ENCODE measurements at places on chromosomes 2 and 18.

GRCh38 chr2:21008790-21009661, 34.8 kb downstream of the APOB start:
- DNase-seq, result no peak

DNA sequence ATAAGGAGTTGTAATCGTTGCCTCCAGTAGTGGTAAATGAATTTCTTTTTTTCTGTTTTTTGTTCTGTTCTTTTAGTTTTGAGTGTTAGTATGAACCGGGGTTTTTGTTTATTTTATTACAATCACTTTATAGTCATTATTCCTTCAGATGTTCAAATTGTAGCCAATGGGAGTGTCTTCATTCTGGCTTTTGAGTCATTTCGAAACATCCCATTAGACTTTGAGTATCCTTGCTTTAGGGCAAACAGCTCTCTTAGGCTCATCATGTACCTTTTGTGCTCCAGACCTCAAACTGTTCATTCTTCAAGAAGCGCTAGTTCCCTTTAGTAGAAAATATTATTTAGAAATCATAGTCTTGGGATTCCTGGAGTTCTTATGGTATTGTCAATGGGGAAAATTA, 54.2 kb upstream of the PAX3 start:
- no peak for DNase-seq

DNA sequence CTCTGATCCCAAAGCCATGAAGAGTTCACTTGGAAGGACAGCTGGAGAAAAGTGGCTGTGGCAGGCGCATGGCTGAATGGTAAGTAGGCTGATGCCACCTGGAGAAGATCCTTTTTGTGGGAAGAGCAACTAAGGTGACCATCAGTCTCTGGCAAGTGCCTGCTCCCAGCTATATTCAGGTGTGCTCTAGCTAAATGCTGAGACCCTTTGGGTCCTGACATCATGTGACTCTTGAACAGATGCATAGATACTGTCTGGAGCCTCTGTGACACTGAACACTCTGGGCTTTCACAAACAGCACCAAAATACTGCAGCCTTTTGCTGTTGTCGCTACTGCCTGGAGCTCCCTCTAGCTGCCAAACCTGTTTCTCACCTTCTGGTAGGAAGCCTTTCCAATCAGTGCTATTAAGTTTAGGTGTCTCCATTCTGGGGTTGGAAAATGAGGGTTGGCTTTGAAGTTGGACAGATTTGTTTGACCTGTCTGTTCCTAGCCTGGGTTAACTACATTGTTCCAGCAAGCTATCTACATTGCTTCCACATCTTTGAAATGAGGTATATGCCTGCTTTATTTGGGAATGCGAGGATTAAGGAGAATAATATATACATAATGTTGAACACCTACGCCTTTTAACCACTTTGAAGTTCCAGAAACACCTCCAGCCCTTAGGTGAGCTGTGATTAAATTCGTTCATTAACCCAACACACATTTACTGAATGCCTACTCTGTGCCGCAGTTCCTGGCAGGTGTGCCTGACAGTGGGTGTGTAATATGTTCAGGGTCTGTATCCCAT, 3.1 kb downstream of the EGR4 start:
- DNase-seq, result peak; percentile 70

- no peak for DNase-seq
Observed at GRCh38 chr2:194100201-194100600, 1556.8 kb upstream of the SLC39A10 start.

DNA sequence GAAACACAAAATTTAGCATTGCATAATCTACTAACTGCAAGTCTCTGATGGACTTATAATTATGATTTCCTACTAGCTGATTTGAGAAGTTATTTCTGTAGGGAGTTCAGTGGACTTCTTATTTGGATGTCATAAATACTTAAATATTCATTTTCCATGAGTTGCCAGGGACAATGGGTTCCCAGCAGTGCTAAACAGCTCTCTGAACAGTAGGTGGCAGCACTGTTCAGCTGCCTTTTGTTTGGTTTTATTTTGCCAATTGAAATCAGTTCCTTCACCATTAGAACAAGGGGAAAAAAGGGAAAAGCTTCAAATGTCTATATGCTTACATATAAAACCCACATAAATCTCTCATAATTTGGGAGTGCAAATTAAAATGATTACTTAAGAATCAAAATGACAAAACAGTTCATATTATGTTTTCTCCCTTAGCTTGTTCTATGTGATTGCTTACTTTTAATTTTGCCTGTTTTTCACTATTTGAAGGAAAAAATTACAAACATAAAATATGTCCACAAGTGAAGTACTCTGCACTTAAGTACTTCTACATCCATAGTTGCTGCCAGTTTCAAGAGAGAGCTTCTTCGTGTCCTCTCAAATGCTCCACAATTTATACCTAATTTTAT, 898.9 kb downstream of the CPS1 start:
- DNase-seq, result peak; percentile 62

DNA sequence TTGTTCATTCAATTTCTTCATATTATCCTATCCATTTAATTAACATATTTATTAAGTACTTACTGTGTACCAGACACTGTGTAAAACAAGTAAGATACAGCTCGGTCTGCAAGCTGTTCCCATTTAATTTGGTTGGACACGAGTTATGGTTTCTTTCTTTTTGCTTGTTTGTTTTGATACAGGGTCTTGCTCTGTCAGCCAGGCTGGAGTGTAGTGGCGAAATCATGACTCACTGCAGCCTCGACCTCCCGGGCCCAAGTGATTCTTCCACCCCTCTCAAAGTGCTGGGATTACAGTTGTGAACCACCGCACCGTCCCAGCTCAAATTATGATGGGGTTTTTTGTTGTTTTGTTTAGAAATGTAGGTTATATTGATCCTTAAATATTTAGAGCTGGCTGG, 9.0 kb downstream of the CYBRD1 start:
- DNase-seq, result no peak

GRCh38 chr2:68404164-68404563, 39.1 kb downstream of the PLEK start:
- no peak for DNase-seq

GRCh38 chr18:23530195-23530594, 26.9 kb downstream of the RMC1 start:
- no peak for DNase-seq

DNA sequence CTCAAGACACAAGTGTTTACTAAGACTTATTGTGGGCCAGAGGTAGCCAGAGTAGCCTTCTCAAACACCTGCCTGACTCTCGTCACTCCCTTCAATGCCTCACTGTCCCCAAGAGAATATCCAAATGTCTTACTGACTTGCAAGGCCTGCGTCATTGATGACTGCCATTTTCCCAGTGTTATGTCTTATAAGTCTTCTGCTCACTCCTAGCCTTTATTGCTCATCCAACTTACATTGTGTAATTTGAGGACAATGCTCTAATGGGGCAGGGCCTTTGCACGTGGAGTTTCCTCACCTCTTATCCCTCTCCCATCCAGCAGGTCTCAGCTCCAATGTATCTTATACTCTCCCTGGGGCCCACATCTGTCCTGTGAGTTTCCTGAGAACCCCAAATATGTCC, 10.1 kb upstream of the CD226 start:
- no peak for DNase-seq

- no peak for DNase-seq
Observed at GRCh38 chr2:47386551-47386950, 16.4 kb upstream of the MSH2 start.

DNA sequence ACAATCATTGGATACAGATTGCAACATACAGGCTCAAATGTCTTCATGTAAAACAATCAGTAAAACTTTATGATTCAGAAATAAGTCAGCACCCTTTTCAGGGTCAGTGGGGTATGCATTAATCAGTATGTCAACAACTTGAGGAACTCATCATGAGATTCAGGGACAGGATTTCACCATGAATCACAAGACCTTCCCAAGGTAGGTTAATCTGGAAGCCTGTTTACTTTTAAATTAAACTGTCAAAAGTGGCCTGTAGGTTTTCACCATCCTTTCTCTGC, 104.8 kb downstream of the SP100 start:
- DNase-seq, result no peak

DNA sequence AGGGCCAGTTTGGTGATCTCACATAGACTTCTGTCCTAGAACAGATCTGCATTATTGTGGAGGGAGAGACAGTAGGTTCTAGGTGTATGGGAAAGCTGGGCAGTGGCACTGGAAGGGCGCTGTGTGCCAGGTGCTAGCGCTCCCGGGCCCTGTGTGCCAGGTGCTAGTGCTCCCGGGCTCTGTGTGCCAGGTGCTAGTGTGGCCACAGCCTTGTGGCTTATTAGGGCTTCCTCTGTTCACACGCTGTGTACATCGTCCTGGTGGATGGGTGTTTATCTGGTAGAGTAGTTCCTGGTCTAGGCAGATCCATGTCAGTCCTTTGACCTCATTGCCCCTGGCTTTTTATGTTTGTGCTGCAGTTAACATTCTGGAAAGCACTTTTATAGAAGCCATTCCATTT, 263.4 kb downstream of the AGAP1 start:
- no peak for DNase-seq

DNA sequence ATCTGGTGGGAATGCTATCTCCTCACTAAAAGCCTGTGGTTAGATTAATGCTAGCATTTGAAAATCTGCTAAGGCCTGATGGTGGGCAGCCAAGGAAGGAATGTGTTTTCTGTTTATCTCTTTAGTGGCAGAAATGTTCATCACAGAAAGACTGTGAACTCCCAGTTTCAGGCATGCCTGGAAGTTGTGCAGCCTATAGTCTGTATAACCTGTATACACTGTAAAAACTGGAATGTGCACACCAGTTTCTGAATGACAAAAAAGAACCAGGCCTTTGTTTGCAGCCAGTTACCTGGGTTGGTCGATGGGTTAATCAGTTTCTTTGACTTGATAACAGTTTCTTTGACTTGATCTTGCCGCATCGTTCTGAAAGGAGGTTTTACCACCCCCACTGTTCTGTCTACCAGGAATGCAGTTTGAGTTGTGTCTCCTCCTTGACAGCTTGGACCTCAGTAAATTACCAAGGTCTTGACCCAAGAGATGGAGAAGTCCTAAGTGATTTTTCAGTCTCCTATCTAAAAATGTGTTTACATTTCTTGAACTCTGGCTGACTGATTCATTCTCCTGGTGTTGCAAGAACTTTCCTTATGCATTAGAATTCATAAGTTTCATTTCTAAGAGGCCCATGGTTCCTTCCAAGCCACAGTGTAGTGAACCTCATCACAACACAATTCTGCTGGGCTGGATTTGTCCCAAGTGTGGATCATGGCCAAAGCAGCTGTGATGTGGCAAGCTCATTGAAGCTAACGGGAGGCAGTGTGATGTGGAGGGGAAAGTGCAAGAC, 62.2 kb downstream of the KIAA2012 start:
- DNase-seq, result no peak

DNA sequence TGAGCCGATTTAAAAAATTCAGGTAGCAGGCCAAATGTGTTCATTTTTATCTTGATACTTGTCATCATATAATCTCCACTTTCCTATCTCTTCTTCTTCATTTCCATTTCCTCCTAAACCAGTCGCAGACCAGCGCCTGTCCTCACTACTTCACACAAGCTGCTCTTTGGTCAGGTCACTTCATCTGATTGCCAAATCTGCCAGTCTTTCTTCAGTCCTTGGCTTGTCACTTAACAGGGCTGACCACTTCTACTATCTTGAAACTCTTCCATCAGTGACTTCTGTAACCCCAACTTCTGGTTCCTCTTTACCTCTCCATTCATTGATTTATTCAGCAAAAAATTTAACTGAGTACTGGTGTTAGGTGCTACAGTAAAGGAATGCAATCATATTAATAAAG, 18.0 kb upstream of the SPRED2 start:
- DNase-seq, result no peak

- DNase-seq, result no peak
Observed at GRCh38 chr2:122748552-122749011, 993.1 kb downstream of the TSN start.

GRCh38 chr18:6650747-6651146, 78.8 kb upstream of the ARHGAP28 start:
- DNase-seq, result no peak

- peak; percentile 16 for DNase-seq
Observed at GRCh38 chr2:235494716-235495372, 1.0 kb downstream of the AGAP1 start.

GRCh38 chr2:144596073-144596871, 76.4 kb upstream of the ZEB2 start:
- DNase-seq, result peak; percentile 28

- no peak for DNase-seq
Observed at GRCh38 chr2:112684415-112684775, 36.4 kb upstream of the NT5DC4 start.

GRCh38 chr18:62944454-62944853, 229.1 kb downstream of the PHLPP1 start:
- no peak for DNase-seq

DNA sequence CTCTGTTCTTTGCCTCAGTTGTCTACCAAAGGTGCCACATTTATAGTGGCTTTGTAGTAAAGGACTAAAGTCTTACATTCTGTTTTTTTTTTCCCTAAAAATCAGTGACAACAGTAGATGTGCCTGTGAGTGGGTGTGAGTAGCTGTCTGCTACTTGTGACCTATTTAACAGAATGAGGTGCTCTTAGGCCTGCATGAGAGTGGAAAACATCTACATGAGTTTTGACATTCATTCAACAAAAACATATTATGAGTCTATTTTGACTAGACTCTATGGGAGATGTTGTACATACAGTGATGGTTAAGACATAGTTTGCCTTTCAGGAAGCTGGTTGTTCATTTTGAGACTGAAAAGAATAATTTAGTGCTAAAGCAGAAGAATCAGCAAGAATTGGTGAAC, 36.7 kb downstream of the IL1R2 start:
- no peak for DNase-seq

DNA sequence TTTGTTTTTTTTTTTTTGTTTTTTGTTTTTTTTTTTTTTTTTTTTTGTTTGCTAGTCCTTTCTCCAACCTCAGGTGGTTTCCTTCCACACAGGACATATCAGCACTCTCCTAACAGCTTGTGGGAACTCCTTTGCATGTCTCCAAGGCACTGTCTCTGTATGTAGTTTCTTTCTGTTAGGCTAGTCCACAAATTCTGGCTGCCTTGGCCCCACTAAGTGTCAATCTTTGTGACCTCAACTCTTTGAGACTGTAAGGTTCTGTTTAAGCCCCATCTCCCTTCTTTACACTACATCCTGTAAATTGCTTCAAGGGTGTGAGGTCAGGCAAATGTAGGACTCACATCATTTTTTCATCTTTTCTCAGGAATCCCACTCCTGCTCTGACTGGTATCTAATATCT, 85.1 kb downstream of the NCOA1 start:
- DNase-seq, result no peak

- no peak for DNase-seq
Observed at GRCh38 chr18:9561759-9562158, 52.6 kb downstream of the PPP4R1 start.

DNA sequence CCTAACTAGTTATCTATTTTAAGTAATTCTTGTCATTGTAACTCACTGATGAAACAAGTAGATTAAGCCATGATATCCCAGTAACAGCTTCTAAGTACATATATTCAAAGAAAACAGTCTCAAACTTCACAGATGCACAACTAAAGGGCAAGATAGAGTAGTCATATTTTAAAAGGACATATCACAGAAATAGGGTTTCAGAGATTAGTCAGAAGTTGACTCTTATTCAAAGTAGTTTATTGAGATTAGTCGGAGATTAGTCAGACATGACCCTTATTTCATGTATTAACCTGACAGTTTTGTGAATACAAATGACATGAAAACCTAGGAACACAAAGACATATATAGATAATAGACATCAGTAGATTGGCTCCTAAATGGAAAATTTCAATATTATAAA, 15.9 kb upstream of the CHAC2 start:
- no peak for DNase-seq

GRCh38 chr2:206531996-206532543, 88.7 kb downstream of the ADAM23 start:
- DNase-seq, result no peak

GRCh38 chr2:128818248-128818647, 499.6 kb upstream of the HS6ST1 start:
- DNase-seq, result no peak

All from NCI-H2227 treated with DMSO at 0.1 percent for 48 hours (cell line).